CD4-positive, alpha-beta T cell treated with Interleukin-6 at 100 ng/mL for 8 hours (primary cell): ENCODE measurements at places on chromosomes 12 and 14.

DNA sequence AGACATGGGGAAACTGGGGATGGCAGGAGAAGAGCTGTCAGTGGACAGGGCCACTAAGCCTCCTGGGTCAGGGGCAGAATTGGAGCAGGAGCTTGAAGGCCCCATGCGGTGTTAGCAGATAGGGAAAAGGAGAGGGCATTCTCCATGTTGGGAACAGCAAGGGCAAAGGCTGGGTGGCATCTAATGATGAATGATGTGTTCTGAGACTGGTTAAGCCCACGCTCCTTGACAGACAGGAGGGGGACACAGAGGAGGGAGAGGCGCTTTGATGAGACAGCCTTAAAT, 63.0 kb downstream of the CLMN start:
- DNase-seq: no peak

- no peak for DNase-seq
Measured at GRCh38 chr14:65993996-65994395, 492.2 kb upstream of the CCDC196 start.

DNA sequence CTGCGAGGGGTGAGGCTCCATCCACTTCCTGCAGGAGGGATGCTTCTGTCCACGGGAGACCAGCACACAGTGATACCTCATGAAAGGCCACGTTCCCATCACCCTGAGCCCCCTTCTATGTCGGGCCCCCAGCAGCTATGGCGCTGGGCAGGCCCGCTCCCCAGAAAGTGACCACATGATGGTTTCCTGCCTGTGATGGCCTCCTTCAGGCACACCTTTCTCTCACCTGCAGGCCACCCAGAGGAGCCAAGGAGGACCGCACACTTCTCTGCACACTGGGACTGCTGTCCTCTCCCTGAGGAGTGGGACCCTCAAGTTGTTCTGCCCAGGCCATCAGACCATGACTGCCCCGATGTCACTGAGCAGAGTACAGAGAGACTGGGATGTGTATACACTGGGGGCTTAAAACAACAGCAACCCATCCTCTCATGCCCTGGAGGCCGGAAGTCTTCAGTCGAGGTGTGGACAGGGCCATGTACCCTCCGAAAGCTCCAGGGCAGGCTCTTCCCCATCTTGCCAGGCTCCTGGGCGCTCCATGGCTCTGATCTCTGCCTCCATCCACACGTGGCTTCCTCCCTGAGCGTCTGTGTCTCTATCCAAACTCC, 158.9 kb downstream of the PIWIL1 start:
- no peak for DNase-seq

DNA sequence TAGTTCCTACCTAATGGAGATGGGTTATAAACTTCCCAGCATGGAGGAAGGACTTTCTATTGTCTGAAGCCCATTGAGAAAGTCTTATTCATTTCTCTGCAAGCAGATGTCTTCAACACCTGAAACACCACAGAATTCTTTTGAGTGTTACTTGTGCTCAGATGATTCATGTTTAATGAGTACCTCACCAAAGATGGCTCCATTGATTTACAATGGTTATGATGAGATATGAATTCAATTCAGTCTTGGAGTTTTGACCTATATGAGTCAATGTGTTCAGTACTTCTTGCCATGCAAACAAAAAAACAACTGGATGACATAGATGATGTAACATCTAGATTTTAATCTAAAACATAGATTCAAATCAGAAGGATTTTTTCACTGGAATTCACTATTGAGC, 15.4 kb upstream of the PAWR start:
- DNase-seq: no peak

GRCh38 chr12:6199531-6200255, 507 bp upstream of the CD9 start:
- DNase-seq: no peak

DNA sequence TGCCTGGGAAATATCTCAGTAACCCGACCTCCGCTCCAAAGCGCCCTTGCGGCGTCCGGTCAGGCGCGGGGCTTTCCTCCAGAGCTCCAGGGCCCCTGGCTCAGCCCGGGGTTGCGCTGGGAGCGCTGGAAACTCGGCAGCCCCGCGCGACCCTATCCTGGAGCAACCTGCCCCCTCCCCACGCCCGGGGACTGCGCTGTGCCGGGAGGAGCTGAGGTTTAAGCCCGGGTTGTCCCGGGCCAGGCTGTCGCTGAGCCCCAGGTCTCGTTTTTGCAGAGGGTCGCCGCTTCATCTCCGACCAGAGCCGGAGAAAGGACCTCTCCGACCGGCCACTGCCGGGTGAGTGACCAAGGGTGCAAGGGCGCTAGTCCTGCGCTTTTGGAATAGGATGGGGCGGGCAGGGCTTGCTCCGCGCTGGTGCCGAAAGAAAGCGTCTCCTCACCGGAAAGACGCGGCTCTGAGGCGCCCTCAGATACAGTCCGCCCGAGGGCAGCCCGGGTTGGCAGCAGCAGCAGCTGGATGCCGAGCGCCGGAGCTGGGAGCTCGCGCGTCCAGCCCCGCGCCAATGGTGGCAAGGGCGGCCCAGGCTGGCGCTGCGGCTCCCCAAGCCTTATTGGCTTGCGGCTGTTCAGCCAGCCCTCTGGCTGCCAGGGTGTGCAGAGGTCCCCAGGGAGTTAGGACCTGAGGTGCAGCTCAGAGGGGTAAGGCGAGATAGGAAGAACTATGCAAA, 1.5 kb downstream of the SPX start:
- DNase-seq: peak; percentile 49

GRCh38 chr12:123268850-123269249, 2.8 kb downstream of the CDK2AP1 start:
- DNase-seq: no peak

DNA sequence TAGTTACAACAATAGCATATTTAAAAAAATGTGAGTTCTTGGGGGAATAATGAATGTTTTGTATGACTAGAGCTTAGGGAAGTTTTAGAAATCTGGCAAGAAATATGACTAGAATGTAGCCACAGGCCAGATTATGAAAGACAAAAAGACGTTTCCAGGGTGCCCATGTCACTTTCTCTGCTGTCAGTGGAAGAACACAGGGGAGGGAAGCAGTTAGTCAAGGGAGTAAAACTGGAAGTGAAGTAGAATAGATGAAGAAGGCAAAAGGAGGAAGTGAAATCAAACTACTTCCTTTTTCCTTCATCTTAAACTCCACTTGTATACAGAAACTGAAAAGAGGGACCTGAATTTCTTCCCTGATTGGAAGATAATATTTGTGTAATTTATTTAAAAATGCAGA, 81.2 kb upstream of the ATP2B1 start:
- DNase-seq: no peak
